ENCODE measurements at places on chromosomes 1 and 21.

DNA sequence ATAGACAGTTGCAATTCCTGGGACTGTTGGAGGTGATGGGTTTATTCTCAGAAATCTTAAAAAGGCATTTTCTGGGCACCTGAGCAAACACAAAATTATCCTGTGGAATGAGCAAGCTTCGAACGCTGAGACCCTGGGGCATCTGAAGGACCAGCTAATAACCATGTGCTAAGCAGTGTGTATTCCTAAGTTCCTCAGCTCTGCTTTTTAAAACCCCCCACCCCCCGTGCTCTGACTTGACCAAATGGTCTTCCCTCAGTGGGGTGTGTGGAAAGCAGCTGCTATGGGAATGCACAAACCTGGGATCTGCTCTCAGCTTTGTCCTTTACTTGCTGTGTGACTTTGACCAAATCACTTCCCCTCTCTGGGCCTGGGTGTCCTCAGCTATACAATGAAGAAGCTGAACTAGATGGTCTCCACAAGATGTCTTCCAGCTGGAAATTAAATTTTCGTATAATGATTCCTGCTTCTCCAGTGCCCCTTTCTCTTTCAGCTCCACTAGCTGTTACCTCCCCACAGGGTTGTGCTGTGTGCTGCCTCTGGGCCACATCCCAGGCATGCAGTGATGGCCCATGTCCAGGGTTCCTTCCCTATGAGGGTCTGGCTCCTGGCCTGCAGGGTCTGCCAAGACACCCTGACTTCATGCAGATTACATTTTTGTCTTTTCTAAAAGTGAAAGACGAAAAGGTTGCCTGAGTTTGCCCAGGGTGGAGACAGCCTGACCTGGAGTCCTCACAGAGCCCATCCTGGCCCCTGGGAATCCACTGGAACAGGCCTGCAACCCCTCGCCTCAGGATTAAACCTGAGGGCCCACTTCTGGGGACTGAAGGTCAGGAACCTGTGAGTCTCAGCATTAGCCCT, 14.9 kb upstream of the CD247 start:
- no peak for DNase-seq

DNA sequence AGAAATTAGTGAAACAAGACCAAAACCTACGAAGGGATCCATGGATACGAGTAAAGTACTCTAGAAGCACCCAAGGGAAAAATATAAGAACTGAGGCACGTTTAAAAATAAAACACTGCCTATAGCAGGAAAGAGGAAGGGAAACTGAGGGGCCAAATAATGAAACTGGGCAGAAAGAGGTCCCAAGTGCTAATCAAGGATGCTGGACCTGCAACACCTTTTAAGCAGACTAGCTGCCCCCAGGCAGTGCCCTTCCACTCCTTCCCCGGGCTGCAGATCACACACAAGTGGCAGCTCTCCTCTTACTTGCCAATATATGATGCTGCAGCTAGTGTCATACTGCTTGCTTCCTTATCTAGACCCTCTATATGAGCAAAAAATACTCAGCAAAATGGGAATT, 7.6 kb upstream of the OTUD7B start:
- DNase-seq, result no peak

DNA sequence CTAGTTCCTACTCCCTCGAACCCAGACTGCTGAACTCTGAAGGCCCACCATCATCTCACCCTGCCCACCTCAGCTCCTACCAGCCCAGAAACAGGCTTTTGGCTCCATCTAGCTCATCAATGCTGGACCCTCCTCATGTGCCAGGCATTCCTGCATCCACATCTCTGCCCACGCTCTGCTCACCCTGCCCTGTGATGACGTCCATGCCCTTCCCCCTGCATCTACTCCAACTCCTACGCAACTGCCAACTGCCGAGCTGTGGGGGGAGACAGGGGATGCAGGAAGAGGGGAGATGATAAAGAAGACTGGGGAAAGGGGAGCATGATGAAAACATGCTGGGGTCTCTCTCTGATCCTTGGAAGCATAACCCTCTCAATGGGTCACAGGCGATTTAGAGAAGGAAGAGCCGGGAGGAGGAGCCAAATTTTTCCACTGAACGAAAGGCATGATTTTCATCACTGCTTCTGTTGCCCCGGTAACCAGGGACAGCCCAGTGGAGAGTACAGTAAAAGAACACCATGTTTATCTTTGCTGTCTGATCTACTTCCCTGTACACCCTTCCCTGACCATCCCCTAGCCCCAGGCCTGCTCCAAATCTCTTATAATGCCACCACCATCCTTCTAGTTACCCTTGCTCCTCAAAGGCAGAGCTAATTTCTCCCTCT, 44.3 kb downstream of the CD34 start:
- peak; percentile 56 for DNase-seq

DNA sequence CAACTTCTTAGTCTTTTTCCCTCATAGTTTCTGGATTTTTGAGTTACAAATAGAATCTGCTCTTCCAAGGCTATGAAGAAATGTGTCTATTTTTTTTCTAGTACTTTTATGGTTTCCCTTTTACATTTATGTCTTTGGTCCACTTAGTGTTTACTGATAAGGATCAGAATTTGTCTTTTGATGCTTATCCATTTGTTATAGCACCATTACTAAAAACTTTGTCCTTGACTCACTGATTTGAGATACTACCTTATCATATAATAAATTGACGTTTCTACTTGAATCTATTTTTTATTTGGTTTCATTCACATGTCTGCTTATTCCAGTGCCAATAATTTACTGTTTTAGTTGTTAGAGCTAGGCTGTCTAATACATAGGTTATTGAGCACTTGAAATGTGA, 161.1 kb upstream of the DPYD start:
- no peak for DNase-seq

- no peak for DNase-seq
Observed at GRCh38 chr21:44958471-44959191, 18.8 kb downstream of the SLX9 start.

- no peak for DNase-seq
Observed at GRCh38 chr1:231393668-231394067, 28.4 kb downstream of the EGLN1 start.

DNA sequence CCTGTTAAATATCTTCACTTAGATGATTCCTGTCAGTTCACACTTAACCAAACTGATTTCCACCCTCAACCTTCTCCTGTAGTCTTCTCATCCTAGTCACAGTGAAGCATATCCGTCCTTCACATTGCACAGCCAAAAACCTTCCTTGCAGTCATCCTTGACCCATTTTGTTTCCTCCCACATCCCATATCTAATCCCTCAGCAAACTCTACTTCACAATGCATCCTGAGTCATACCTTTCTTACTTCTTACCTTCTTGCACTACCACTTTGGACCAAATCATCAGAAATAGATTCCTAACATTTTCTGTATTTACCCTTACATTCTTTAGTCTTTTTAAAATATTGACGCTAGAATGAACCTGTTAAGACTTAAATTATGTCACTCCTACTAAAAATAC, 86.9 kb downstream of the OLFML2B start:
- DNase-seq, result no peak

- no peak for DNase-seq
Observed at GRCh38 chr1:11929849-11930248, 3.6 kb upstream of the KIAA2013 start.

Measured in CD4-positive, alpha-beta T cell treated with Interleukin-1 beta for 1 hour (primary cell).